ENCODE measurements at places on chromosomes 12 and 14. TPM values are rescaled to one million over a fixed set of nuclear protein-coding genes. Genes with fewer than 3 reads are reported as not detected.

The CNTN1 gene
- 0.13 TPM for total RNA-seq

The TSPAN19 gene
- not detected for total RNA-seq

The TMEM63C gene
- total RNA-seq = not detected

The PAX9 gene
- 0.07 TPM for total RNA-seq

The CDCA4 gene
- total RNA-seq = 52.2 TPM

The VPS33A gene
- total RNA-seq = 23.8 TPM

The TM9SF1 gene
- total RNA-seq = 61.0 TPM

The E2F7 gene
- 36.3 TPM for total RNA-seq

The RFX4 gene
- not detected for total RNA-seq

The OASL gene
- total RNA-seq = 0.29 TPM

The RTL1 gene
- not detected for total RNA-seq

The TMCC3 gene
- 36.4 TPM for total RNA-seq

The B3GNT4 gene
- total RNA-seq = not detected

The ALX1 gene
- 0.53 TPM for total RNA-seq

The MGP gene
- total RNA-seq = 76.1 TPM

The MIPOL1 gene
- total RNA-seq = 55.2 TPM

The IL22 gene
- not detected for total RNA-seq

The DPPA3 gene
- total RNA-seq = not detected

The APAF1 gene
- 49.7 TPM for total RNA-seq

The DDN gene
- 0.29 TPM for total RNA-seq

The DEPDC4 gene
- 0.22 TPM for total RNA-seq

The ZFYVE21 gene
- 54.8 TPM for total RNA-seq

Data from thoracic aorta endothelial cell (primary cell).